A172 (cell line): ENCODE measurements at places on chromosomes 3 and 15. TPM values are rescaled to one million over a fixed set of nuclear protein-coding genes. Genes with fewer than 3 reads are reported as not detected.

Gene KLHL40
- not detected in 2 replicates for total RNA-seq

Gene PDHB
- total RNA-seq = 141 and 170 TPM in 2 replicates

Gene GLCE
- total RNA-seq = 12.5 and 17.8 TPM in 2 replicates

Gene RTP3
- not detected in 2 replicates for total RNA-seq

Gene LNP1
- total RNA-seq = 2.4 and 2.8 TPM in 2 replicates

Gene GALNT15
- total RNA-seq = not detected in 2 replicates

Gene PRR20G
- not detected in 2 replicates for total RNA-seq

Gene DNAJC19
- total RNA-seq = 68.0 and 83.7 TPM in 2 replicates

Gene C15orf39
- 2.3 and 2.7 TPM in 2 replicates for total RNA-seq

Gene TM4SF18
- total RNA-seq = 0.45 and 2.1 TPM in 2 replicates

Gene DCLK3
- not detected in 2 replicates for total RNA-seq

Gene CD80
- not detected in 2 replicates for total RNA-seq

Gene TRPM1
- 0.05 TPM in 1 of 2 replicates, not detected in the other for total RNA-seq

Gene WNT5A
- 10.1 and 15.6 TPM in 2 replicates for total RNA-seq

Gene RHOV
- total RNA-seq = 0.22 and 1.4 TPM in 2 replicates

Gene SPATA16
- not detected in 2 replicates for total RNA-seq

Gene PLA2G4D
- not detected in 2 replicates for total RNA-seq

Gene FBN1
- total RNA-seq = 142 and 156 TPM in 2 replicates

Gene EAF1
- total RNA-seq = 19.7 and 20.7 TPM in 2 replicates

Gene EXD1
- not detected in 2 replicates for total RNA-seq

Gene ADAMTS9
- total RNA-seq = 0.50 and 0.90 TPM in 2 replicates

Gene SEMA4B
- 17.1 and 33.8 TPM in 2 replicates for total RNA-seq

Gene COL6A6
- total RNA-seq = not detected in 2 replicates

Gene USP50
- total RNA-seq = not detected in 2 replicates

Gene LSAMP
- 0.10 and 0.26 TPM in 2 replicates for total RNA-seq

Gene CX3CR1
- not detected in 2 replicates for total RNA-seq

Gene P2RY1
- total RNA-seq = 0.19 TPM in 1 of 2 replicates, not detected in the other

Gene GOLGA8R
- total RNA-seq = 0.43 and 1.8 TPM in 2 replicates

Gene EPHA6
- not detected in 2 replicates for total RNA-seq

Gene ANKRD34C
- total RNA-seq = not detected in 2 replicates

Gene SPINK8
- total RNA-seq = not detected in 2 replicates

Gene NANOGP8
- not detected in 2 replicates for total RNA-seq

Gene CEP152
- total RNA-seq = 8.3 and 9.8 TPM in 2 replicates

Gene IGSF11
- not detected in 2 replicates for total RNA-seq

Gene HOMER2
- total RNA-seq = 26.7 and 34.1 TPM in 2 replicates

Gene UCN2
- 1.3 and 5.0 TPM in 2 replicates for total RNA-seq

Gene PPP1R14D
- total RNA-seq = not detected in 2 replicates

Gene ACAD11
- total RNA-seq = 10.9 and 17.7 TPM in 2 replicates

Gene UNC13C
- not detected in 2 replicates for total RNA-seq

Gene A4GNT
- not detected in 2 replicates for total RNA-seq

Gene NFKBIZ
- total RNA-seq = 1.8 and 7.5 TPM in 2 replicates

Gene CCR3
- not detected in 2 replicates for total RNA-seq

Gene CADM2
- not detected in 2 replicates for total RNA-seq

Gene ZNF80
- total RNA-seq = not detected in 2 replicates

Gene HIGD2B
- total RNA-seq = not detected in 2 replicates

Gene PROS1
- total RNA-seq = 58.8 and 73.0 TPM in 2 replicates

Gene GNAT1
- total RNA-seq = not detected in 2 replicates

Gene TNNC1
- total RNA-seq = 16.5 and 36.6 TPM in 2 replicates

Gene WNT7A
- not detected in 2 replicates for total RNA-seq

Gene CYP8B1
- total RNA-seq = not detected in 2 replicates
